CD4-positive, alpha-beta T cell treated with Interleukin-21 for 1 hour (primary cell): ENCODE measurements at places on chromosomes 11 and 22.

DNA sequence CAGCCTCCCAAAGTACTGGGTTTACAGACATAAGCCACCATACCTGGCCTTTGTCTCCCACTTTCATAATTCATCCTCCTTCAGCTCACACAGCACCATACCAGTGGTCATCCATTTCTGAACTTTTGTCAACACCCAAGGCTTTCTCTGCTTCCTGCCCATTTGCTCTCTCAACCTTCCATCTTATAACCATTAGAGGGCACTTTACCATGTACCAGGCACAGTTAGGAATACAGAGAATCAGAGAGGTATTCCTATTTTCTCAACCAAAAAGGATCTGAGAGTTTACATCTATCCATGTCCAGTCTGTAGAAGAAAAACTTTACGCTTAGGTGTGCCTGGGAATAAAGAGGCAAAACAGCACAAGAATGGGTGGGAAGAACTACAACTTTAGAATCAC, 397.6 kb downstream of the BUD13 start:
- DNase-seq: no peak

- no peak for DNase-seq
Measured at GRCh38 chr11:870127-870413, 27.4 kb downstream of the TSPAN4 start.

DNA sequence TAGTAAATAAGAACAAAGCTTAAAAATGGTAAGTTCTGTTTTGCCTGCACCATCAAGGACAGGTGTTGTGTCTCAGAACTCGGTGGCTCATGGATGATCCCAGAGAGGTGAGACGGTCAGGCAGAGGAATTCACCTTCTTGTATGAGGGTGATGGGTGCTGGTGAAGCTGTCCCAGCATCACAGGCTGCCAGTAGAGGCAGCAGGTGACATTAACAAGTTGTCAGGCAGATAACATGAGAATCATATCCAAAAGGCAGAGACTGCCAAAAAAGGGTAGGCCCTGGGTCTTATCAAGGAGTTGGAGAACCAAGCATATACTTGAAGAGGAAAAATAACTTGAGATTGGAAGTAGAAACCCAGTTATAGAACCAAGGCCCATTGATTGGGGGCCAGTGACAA, 437.8 kb downstream of the DYNC2H1 start:
- no peak for DNase-seq

- no peak for DNase-seq
Measured at GRCh38 chr22:43897751-43898261, 6.0 kb upstream of the PNPLA5 start.

DNA sequence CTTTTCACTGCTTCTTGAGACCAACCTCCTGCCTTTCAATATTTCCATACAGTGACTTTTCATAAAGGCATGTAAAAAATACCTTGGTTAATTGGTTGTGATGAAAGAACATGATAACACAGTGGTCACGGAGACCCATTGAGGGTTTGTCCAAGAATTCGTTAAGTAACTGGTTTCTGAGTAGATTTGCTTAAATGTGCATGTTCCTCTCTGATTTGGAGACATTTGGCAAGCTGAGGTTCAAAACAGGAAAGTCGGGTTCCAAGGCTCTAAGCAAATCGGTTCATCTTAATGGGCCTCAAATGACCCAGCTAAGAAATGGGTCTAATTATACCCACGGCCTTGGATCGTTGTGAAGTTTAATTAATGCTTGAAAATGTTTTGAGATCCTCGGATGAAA, 36.9 kb upstream of the CCND1 start:
- DNase-seq: no peak

DNA sequence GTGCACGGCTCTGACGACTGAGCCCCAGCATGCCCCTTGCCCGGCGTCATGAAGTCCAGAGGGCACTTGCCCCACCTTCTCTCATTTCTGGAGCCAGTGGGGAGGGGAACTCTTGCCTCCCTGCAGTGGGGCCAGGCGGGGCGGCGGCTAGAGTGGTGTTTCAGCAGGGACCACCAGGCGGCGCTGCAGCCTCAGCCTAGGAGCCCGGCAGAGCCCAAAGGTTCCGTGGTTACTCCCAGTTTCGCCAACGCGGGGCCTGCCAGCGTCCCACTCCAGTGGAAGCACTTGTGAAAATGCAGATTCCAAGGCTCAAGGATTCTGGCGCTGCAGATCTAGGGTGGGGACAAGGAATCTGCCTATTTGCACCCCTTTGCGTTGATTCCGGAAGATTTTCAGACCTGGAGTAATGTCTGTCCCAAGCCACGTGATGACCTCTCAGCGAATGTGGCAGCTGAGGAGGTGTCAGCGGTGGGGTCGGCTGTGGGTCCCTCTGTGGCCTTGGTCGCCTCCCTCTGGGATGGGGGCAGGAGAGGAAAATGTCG, 55.7 kb downstream of the CD82 start:
- peak; percentile 64 for DNase-seq

- no peak for DNase-seq
Measured at GRCh38 chr11:35021589-35021988, 105.2 kb downstream of the PDHX start.

DNA sequence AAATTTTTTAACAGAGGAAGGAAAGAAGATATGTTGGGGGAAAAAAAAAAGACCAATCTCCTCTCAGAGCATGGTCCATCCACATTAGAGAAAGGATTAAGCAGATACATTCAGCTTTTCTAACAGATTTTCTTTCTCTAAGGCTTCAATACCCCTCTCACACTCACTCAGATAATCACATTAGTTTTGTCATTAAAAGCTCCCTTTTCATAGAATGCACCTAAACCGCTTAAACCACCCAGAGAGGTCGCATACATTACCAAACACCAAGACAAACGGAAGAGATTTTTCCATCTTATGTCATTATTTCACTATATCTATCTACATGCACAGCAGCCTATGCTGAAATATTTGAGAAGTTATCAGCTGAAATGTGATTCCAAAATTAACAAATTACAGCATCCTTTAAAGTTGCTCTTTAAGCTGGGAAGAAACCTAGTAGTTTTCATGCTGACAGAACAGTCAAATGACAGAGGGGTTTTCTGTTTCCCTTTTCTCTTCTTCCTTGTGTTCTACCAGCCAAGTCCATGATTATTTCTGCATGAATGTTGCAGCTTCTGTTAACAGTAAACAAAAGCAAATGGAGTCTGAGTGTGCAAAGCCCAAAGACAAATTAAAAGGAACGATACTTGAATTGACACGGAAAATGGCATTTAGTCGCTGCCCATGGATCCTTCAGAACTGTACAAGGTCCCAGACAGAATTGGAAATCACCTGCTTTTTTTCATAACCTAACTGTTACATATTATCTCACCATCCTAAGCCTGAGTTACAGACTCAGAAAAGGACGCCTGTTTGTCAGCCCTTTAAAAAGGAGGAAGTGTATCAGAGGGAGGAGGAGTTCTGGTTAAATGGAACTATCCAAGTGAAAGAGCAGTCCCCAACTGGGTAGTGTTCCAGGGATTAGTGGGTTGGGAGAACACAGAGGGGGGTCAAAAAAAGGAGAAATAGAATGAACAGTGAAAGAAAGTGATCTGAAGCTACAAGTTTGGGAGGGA, 54.6 kb downstream of the PRCP start:
- no peak for DNase-seq
